ENCODE measurements at places on chromosomes 13 and 19.

DNA sequence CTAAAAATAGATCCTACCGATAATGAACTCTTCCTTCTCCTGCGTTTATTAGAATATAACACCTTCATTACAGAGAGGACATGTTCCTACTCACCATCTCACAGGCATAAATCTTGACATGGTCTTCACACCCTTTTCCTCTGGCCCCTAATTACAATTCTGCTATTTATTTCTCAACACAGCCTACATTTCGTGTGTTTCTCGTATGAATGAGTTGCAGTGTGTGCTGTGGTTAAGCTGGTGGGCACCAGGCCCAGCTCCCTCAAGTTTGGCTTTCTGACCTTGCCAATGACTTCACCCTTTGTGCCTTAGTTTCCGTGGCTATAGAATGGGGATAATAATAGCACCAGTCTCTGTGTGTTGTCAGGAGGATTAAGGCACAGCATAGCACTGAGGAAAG lies 12.3 kb upstream of the KATNAL1 start:
- no peak for DNase-seq

GRCh38 chr13:91045351-91046034 lies 302.0 kb upstream of the MIR17HG start:
- no peak for DNase-seq

DNA sequence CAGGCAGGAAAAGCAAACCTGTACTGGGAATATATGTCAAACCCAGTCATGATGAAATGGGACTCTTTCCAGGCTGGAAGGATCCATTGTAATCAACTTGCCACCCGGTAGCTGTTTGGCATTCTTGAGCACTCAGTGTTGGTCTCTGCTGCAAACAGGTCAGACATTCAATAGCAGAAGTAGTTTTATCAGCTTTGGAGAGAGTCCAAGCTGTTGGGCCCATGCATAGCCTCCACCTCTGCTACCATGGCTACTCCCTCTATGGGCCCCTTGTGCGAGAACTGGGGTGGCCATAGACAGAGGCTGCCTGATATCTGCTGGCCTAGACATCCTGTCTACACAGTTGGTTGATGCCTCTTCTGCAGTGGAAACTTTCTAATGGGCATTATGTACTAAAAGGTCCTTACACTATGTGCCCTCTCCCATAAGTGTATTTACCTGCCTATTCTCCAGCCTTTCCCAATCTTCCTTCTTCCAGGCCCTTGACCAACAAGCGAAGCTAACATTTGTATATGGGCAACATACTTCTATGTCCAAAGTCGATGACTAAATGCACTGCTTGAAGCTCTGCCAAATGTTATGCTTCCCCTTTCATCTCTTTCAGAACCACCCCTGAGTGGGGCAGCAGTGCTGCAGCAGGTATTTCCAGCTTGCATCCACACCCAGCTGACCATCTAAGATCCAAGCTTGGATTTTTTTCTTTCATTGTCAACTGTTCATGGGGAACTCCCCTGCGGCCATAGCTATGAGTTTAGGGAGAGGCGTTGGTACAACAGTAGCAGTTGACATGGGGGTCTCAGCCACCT lies 5.3 kb upstream of the RNF6 start:
- no peak for DNase-seq

DNA sequence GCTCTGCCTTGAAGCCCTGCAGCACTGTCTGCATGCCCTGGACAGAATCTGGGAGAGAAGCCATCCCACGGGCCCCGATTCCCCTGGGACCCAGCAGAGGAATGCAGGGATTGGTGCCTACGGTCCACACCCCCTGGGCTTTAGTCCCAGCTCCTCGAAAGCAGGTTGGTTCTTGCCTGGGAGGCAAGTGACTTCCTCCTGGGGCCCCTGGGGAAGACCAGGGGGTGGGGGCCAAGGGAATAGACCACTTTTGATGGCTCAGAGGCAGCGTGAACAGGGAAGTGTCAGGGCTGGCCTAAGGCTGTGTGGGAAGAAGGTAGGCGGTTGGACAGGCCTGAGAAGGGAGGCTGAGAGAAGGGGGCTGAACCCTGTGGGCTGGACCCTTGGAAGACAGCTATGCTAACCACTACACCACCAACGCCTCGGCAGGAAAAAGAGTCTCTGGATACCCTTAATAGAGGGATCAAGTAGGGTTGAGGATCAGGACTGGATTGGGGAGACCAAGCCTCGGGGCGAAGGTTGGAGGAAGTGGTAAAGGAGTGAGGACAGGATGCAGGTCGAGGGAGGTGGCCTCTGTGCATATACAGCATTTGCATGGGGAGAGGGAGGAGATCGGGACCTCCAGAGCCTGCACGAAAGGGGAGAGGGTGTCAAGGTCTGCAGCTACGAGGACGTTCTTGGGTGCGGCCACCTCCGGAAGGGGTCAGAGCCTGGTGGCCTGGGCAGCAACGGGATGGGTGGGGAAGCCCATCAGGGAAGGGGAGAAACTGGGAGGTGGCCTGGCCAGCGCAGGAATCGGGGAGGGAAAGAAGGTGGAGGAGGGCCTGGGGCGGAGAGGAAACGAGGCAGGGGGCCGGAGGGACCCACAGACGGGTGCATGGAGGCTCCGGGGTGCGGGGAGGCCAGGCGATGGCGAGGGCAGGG lies 709 bp downstream of the DPP9 start:
- DNase-seq = no peak

- DNase-seq = no peak
These were observed 113.3 kb upstream of the KL start for GRCh38 chr13:32902874-32903273.

DNA sequence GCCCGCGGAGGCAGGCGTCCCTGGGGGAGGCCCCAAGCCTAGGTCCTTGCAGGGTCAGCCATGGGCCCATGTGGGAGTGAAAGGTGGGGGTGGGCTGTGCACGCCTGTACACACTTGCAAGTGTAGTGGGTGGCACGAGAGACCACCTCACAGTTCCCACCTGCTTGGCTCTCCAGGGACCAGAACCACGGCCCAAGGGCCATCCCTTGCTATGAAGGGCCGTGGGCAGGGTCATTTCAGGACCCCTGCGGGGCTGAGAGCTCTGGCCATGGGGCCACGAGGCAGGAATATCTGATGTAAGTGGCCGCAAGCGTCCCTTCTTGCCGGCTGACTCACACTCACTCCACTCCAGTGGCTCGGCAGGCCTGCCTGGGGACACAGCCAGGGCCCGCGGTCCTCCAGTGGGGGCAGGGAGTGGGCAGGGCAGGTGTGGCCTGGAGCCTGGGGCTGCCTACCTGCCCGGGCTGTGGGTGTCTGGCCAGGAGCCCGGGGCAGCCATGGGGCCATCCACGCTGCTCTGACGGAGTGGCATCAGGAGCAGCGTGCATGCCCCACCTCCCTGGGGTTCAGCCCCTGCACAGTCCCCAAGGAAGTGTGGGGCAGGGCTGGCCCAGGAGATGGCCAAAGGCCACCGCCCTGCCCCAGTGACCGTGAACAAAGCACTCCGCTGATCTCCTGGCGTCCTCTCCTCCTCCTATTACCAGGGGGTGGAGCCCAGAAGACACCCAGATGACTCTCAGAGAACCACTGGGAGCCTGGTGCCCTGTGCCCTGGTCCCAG lies 8.6 kb upstream of the MKNK2 start:
- DNase-seq = no peak

DNA sequence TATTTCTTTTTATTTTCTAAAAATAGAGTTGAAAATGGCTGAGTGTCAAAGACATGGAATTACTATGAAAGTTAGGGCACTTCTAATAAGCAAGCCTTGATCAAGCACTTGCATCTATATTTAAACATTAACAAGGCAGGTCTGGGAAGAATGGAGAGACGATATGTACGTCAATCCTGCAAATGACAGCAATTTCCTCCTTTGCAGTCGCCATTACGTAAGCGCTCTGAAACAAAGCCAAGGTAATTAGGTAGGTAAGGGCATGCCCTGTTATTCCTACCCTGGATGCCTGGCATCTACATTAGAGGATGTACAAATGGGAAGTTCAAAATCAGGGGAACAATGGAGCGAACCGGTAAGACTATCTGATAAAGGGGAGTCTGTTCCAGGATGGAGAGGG lies 664.0 kb upstream of the ARGLU1 start:
- no peak for DNase-seq

GRCh38 chr19:30344446-30345425 lies 27.4 kb upstream of the ZNF536 start:
- no peak for DNase-seq

DNA sequence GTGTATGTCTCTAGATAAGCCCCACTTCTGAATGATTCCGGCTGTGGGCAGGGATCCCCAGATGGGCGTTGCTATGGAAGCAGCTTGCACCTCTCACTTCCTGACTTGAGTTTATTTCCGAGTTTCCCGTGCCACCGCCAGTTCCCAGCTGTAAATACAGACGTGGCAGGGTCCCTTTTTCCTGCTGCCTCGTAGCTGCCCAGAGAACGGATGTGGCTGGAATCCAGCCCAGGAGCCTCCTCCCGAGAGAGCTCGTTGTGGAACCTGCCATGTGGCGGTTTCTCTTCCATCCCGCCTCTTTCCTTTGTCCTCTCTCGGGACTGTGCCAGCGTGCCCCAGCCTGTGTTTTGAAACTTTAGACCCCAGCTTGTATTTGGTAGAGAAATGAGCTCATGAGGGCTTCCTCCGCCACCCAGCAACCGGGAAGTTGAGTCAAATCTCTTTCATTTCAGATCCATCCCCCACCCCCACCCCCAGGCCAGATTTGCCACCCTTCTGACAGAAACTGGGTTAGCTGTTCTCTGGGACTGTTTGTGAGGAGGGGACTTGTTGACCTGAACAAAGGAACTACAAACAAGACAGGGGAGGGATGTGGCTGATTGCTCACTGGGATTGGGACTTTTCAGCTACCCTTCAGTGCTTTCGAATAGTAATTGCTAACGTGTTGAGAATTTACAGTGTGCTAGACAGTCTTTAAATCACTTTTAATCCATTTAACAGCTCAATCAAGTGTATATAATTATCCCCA lies 96.6 kb downstream of the SIPA1L3 start:
- peak; percentile 93 for DNase-seq

- DNase-seq = no peak
These were observed 3.7 kb downstream of the NAPA start for GRCh38 chr19:47511128-47511517.

- DNase-seq = no peak
These were observed 38.9 kb downstream of the DNM2 start for GRCh38 chr19:10756791-10757190.

DNA sequence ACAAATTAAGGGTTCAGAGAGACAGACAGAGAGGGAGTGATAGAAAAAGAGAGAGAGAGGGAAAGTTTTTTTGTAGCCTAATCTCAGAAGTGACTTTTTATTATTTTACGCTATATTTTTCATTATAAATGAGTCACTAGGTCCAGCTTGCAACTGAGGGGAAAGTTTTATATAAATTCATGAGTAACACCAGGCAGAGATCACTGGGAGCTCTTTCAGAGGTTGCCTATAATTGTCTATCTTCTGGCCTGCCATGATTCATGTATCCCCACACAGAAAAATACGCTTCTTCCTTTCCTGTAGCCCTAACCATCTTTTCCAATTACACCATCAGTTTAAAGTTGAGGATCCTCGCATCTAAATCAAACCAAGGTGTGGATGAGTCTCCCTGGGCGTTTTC lies 467.9 kb downstream of the SLITRK1 start:
- DNase-seq = no peak

DNA sequence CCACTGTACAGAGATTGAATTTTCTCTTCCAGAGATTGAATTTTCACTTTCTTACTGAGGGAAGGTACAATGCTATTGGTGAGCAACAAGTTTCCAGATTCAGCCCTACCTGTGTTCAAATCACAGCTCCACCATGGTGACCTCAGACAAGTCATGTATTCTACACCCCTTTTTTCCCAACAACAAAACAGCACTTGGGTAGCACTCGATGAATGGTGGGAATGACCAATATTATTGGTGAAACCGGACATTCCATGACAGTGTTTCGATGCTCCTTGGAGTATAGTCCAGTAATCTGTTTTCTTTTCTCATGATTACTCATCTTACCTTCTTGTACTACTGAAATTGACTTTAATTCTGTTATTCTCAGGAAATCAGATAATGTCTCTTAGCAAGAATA lies 266.2 kb upstream of the SOX21 start:
- DNase-seq = no peak

DNA sequence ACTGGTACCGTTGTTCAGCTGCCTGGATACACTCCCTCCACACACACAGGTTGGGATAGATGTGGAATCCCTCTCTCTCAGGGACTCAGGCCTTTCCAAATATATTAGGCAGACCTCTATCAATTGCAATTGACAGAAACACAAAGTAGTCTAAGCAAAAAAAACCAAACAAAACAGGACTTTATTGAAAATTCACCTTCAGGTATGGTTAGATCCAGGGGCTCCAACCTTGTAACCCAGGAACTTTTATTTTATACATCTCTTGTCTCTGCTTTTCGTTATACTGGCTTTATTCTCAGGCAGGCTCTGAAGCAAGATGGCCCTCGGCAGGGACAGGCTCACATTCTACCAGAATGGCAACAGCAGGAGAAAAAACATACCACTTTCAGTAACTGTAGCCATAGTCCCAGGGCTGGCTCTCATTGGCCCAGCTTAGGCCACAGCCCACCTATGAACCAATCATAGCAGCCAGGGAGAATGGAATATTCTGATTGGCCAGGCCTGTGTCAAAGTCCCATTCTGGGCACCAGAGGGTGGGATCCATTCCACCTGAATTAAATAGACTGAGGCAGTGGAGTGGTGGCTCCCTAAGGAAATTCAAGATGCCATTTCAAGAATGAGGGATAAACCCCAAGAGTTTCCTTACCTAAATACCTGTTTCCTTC lies 13.1 kb upstream of the CEACAM19 start:
- no peak for DNase-seq

DNA sequence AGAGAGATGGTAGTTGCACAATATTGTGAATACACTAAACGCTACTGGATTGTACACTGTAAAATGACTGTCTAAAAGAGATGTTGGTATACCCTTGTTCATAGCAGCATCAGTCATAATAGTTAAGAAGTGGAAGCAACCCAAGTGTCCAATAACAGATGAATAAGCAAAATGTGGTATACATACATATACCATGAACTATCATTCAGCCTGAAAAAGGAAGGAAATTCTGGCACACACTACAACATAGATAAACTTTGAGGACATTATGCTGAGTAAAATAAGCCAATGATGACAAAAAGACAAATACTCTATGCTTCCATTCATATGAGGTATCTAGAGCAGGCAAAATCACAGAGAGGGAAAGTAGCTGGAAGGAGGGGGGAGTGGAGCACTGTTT lies 16.0 kb downstream of the DZIP1 start:
- DNase-seq = no peak

- no peak for DNase-seq
These were observed 661.3 kb upstream of the KLF12 start for GRCh38 chr13:74795526-74795925.

All from glomerular endothelial cell (primary cell).